ENCODE measurements at places on chromosomes 4 and X.

DNA sequence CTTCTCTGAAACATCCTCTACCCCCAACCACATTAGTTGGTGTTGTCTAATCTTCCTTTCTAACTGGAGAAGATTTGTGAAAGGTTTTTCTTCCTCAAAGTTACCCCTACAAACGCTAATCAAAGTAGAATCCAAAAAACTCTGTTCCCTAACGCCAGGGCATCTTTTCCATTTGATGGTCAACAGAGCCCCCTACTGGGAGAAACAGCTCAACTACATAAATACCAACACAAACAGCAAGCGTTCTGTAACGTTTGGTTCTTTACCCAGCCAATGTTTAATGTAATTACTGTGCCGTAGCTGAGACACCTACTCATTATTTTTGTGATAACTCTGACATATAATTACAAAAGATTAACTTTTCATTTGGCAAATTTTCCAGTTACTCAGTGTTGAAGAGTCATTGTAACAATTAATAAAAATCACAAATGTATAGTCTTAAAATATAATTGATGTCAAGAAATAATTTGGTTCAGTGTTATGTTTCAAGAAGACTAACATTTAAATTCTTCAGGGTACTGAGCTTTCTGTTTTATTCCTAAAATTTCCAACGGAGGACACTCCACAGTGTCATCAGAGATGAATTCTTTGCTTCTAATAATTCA is 94.9 kb upstream of the TBC1D9 start:
- no peak for DNase-seq

DNA sequence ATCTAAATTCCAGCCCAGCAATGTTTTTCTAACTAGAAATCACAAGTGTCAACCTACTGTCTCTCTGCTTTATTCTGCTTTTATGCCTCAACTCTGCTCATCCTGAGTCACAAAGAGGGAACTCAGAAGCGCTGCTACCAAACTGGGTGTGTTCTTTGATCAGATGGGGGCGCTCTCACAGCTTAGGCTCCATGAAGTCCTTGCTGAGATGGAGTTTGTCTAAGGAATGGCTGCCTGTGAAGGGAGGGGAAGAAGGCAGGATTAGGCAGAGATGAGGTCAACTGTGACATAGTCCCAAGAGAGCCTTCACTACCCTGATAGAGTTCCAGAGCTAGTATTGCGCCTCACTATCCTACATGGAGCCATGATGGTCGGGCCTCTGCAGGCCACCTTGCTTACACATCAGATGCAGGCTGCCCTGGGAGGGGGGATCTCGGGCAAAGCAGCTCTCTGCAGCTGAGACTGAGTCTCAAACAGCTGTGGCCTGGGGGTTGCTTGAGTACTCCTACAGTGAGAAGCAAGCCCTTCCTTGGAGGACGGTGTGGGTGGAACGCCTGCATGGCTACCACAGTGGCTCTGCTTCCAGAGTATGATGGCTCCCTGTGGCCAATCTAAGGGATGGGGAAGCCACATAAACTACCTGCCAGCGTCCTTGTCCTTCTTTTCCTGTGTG is 219.9 kb downstream of the CCNG2 start:
- DNase-seq = no peak

GRCh38 chr4:80183250-80184052 is 13.9 kb upstream of the PRDM8 start:
- DNase-seq = no peak

GRCh38 chr4:183504930-183505610 is at the start of gene ING2:
TSS of gene ING2 (plus strand) at chr4:183505058. CDS start at chr4:183505196, 138 bp downstream.
- DNase-seq = no peak

DNA sequence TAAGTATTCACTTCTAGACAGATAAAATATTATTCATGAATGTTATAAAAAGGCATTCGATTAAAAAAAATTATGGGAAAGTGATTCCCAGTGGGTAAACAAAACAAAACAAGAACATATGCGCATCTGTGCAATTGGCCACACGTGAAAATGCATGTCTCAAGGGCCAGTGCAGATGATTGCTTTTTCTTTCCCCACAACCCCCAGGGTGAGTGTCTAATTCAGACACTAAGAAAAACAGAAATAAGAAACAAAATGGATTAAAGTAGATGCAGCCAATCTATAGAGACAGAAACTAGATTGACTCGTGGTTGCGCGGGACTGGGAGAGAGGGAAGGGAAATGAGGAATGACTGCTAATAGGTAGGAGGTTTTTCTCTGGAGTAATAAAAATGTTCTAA is 49.5 kb downstream of the GPM6A start:
- DNase-seq = no peak

DNA sequence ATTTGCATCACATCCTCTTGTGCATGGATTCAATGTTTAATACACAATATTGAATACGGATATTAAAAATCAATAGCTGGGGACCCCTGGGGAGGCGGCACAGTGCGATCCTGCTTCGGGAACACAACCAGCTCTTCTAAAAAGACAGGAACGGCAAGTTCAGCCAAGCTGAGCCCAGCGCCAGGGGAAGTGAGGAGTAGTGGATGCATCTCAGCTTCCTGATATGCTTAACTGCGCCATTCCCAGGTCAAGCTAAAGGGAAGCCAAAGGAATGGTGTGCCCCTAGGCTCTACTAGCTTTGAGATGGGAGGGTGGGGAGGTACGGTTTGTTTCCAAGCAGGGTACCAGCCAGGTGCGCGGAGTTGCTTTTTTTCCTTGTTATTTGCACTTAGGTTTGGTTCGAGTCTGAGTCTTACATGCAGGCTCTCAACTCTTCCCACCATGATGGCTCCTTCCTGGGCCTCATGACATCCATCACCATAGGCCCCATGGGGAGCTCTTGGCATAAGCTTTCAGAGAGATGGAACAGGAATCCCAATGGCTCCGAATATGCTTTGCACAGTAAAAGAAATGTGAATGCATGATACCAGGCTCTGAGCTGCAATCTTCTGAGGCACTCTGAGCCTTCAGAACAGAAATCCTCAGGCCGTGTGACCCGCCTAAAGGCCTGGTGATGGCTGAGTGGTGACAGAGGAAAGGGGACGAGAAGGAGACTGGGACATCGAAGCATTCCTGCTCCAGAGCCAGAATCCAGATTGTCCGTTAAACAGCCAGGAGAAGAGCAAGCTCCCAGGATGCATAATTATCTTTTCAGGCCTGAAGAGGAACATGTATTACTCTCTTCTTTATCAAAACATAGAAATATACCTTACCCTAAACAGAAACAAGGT is 51.8 kb upstream of the BCOR start:
- no peak for DNase-seq

- DNase-seq = no peak
Measured at GRCh38 chr4:158003212-158003611, 169.6 kb downstream of the GASK1B start.

- DNase-seq = no peak
Measured at GRCh38 chr4:90317785-90318184, 190.6 kb downstream of the CCSER1 start.

DNA sequence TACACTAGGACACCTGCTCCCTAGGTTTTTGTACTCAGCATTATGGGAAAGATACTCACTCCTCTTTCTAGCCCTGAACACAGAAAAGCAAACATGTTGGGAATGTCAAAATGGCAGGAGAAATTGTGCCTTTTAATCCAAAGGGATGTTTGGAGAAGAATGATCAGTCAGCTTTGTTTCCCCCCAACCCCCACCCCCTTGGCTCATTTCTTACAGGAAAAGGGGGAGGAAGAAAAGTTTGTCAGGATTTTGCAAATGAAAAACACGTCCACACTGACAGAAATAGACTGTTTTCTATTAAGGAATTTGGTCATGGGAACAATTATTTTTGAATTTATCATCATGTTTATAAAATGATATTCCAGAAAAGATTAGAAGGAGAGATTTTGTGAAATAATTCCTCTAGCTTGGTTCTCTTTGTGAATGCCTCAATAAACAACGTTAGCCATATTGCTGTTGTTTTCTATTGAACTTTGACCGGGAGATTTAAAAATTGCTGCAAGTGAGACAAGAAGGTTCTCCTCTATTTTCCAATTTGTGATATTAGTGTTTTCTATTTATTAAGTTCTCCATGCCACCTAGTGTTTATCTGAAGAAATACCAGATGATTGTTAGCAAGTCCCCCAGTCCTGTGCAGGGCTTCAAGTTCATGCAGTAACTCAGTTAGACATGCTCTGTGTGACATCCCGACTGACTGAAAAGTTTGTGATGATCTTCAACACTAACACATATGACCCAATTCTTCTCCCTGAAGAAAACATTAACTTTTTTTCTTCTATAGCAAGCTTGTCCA is 31.3 kb upstream of the TFDP3 start:
- no peak for DNase-seq

DNA sequence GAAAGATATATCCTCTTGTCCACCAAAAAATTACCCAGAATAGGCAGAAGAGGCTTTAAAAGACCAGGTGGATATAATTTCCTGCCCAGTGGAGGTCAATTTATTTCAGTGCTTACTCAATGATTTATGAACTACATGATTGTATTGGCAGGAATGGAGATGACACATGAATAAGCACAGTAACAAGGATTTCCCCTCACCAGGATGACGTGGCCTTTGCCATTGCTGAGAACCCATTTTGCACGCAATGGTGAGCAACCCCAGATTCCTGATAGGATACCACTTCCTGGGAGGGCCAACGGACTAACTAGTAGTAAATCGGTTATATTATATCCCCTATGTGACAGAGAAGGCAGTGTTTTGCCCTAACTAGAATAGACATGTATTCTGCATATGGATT is 11.6 kb upstream of the TTC29 start:
- DNase-seq = no peak

DNA sequence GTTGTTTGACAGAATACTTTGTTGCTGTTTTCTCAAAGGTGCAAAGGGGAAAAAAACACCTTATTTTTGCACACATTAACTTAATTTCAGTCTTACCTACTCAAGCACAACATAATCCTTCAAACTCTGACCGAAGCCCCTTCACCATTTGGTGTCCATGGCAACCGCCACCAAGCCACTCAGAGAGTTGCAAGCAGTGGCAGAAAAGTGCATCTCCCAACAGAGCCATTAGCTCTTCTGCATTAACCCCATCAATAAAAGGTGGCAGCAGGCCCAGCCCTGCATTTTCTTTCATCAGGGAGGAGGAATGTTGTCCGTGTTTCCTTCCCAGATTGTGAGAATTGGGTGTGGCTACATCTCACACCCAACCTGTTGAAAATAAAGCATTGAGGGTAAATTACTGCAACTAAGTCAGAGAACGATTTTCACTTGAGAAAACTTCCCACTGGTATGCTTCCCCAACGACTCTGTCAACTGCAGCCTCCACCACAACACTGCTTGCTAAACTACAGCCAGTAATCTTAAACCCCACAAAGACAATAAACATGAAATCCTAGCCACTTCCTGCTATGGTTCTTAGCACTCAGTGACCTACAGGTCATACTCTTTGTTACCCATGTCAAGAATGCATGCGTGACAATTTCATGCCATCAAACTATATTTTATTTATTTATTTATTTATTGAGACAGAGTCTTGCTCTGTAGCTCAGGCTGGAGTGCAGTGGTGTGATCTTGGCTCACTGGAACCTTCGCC is 154.0 kb downstream of the GRIA3 start:
- DNase-seq = no peak

DNA sequence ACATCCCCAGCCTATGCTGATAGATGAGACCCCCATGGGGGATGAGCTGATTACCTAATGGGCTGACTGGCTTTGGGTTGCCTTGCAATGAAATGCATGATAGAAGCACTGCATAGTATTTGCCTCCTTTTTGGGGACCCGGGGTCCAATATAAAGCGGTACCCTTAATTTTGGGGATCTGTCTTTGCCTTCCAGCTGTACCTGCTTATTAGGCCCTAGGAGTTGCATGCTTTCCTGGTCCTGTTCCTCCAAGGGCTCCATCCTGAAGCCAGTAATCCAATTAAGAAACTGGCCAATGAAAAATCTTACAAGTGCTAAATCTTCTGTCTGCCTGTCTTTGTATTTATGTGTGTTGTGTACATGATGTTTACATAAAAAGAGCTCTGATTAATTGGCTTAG is 791.6 kb downstream of the TRIML1 start:
- DNase-seq = no peak

DNA sequence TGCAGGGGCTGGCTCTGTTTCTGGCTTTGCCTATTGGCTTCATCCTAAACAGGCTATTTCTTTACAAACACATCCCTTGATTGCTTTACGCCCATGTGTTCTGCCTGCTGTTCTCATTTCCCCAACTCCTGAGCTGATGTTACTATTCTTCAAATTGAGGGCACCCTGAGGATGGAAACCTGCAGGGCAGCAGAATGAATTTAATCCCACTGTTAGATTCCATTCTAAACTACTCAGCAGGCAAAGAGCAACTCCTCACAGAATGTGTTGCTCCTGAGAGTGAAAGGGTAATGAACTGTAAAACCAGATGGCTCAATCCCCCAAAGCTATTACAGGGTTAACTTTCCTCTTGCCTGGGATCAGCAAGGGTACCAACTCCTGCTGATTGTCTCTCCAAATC is 75.7 kb downstream of the ANKRD50 start:
- no peak for DNase-seq

DNA sequence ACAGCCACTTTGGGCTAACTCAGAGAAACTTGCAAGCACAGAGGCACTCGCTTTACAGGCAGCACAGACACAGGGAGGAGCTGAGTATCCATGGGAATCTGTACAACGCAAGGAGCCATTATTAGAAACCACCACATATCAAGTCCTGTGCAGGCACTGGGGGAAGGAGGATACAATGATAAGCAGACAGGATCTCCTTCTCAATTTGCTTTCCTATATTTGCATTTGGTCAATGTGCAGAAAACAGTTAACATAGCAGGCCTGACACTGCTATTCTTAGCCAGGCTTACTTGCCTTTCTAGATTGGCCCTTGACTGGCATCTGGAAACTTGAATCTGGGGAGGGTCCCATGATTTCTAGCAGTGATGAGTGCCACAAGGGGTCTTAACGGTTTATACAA is 65.8 kb downstream of the TEC start:
- no peak for DNase-seq

DNA sequence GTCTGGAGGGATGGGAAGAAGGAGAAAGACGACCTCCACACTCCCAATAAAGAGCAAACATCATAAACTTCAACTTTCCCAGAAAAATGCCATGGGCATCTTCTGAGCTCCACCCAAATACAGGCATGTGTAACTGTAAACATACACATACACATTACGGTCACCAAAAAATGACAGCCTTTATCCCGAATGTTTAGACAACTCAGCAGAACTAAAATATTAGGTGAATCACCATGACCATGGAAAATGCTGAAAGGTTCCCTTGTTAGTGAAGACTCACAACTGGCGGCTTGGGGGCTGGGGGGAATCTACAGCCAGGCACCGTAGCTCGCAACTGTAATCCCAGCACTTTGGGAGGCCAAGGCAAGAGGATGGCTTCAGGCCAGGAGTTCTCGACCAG is 33.0 kb downstream of the PRKX start:
- DNase-seq = no peak

DNA sequence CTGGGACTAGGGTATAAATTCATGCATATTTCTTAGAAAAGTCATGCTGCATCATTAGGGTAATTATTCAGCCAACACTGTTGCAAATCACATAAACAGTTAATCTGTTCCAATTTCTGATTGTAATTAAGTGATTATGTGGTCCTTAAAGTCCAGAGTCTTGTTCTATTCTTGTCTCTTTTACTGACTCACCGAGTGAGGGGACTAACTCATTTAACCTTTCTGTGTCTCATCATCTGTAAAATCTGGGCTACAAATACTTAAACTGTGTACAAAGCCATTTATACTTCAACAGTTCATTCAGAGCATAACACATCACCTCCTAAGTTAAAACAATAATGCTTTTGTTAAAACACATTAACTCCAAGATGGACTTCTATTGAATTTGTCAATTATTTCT is 65.4 kb upstream of the KLHL13 start:
- no peak for DNase-seq

GRCh38 chr4:152062936-152063620 is 302.3 kb upstream of the GATB start:
- DNase-seq = no peak

GRCh38 chr4:64539234-64539849 is 130.1 kb upstream of the TECRL start:
- no peak for DNase-seq
